Sciatic nerve (tissue), 2 donors: ENCODE measurements at places on chromosomes 7 and 10. TPM values are rescaled to one million over a fixed set of nuclear protein-coding genes. Genes with fewer than 3 reads are reported as not detected.

GRCh38 chr10:62081341-62082270 is 180.1 kb downstream of the ARID5B start:
- DNase-seq, result no peak

GRCh38 chr10:119166118-119166500 is 595 bp upstream of the SFXN4 start:
- DNase-seq, result no peak

Gene TUBB8
- total RNA-seq, result not detected

Gene RELN
- 168 TPM for total RNA-seq
